Tibial artery (tissue), 4 donors: ENCODE measurements at places on chromosomes 12 and 14.

DNA sequence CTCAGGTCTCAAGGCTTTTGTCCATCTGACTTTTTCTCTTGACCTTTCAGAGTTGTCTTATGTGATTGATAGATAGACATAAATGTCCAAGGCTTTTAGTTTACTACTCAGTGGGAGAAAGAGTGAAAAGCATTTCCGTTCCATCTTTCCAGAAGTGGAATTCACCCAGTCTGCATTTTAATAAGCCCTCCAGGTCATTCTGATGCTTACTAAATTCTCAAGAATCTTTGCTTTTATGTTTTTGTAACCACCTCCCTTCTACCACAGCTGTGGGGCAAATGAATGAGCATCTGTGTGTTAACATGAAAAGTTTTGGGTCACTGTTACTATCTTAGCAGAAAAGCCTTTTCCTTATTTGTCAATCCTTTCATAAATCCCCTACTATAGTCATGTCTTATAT is 251.4 kb downstream of the LRIG3 start:
- no peak for DNase-seq

- peak; percentile 62 for DNase-seq
Measured at GRCh38 chr12:54596526-54596946, 8.1 kb upstream of the PPP1R1A start.

- no peak for DNase-seq
Measured at GRCh38 chr14:39367387-39367751, 64.9 kb downstream of the FBXO33 start.

GRCh38 chr12:1847411-1847810 is 27.0 kb downstream of the LRTM2 start:
- peak; percentile 31 for DNase-seq

- DNase-seq, result no peak
Measured at GRCh38 chr14:74133833-74134481, 49.2 kb downstream of the LIN52 start.

DNA sequence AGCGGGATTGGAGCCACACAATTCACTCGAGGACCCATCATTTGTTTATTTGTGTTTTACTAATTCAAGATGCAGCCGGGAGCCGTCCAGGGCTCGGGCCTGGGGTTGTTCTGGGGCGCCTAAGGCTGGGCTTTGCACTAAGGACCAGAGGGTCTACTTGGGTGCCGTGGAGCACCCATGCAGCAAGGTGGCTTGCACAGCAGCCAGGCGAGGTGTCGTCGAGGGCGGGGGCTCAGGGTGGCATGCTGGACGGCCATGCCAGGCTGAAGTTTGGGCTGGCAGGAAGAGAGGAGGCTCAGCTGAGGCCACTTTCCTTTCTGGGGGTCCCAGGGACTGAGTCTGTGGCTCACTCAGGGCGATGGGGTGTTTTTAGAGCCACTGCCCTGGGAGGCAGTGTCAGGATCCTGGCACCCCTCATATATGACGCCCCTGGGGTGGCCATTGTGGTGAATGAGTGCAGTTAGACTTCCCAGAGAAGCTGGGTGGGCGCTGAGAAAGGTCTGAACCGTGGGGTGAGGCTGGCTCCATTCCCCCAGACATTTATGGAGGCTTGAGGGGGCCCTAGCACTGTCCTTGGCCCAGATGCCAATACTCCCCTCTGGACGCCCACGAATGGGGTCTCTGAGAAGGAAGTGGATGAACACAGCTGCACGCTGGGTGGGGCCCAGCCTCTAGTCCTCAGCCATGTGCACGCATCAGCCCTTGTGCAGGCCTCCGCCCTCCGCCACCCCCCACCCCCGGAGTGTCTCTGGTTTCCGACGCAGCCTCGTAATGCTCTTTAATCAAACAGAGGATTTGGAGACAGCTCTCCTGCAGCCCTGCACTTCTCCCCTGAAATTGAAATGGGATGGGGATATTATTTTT is 11.3 kb downstream of the MEG3 start:
- DNase-seq, result no peak
